ENCODE measurements at places on chromosomes 2 and 18.

- DNase-seq = no peak
These were observed 642.9 kb downstream of the ZEB2 start for GRCh38 chr2:143877056-143877455.

- DNase-seq = no peak
These were observed 26.1 kb upstream of the CYP26B1 start for GRCh38 chr2:72173640-72174321.

GRCh38 chr2:200471928-200472645 is 37.8 kb downstream of the KCTD18 start:
- DNase-seq = peak; percentile 41

GRCh38 chr2:46365913-46366667 is 68.9 kb downstream of the EPAS1 start:
- DNase-seq = no peak

- DNase-seq = no peak
These were observed 34.9 kb downstream of the RNU4ATAC start for GRCh38 chr2:121565389-121566250.

GRCh38 chr18:23743733-23744333 is 54.6 kb downstream of the LAMA3 start:
- no peak for DNase-seq

GRCh38 chr2:4134551-4135550 is 431.5 kb downstream of the DCDC2C start:
- DNase-seq = no peak

DNA sequence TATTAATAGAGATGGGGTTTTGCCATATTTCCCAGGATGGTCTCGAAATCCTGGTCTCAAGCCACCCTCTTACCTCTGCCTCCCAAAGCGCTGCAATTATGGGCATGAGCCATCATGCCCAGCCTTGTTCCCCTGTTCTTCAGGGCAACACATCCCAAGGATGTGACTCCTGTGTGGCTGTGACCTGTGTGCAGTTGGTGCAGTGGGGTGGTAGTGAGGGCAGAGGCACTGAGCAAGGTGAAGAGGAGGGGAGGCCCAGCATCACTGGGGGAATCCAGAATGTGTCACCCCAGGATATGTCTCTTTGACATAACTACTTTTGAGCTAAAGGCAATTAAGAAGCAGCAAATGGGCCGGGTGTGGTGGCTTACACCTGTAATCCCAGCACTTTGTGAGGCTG is 23.4 kb downstream of the CENPA start:
- no peak for DNase-seq

- DNase-seq = no peak
These were observed 57.8 kb downstream of the GALNT1 start for GRCh38 chr18:35639296-35639695.

DNA sequence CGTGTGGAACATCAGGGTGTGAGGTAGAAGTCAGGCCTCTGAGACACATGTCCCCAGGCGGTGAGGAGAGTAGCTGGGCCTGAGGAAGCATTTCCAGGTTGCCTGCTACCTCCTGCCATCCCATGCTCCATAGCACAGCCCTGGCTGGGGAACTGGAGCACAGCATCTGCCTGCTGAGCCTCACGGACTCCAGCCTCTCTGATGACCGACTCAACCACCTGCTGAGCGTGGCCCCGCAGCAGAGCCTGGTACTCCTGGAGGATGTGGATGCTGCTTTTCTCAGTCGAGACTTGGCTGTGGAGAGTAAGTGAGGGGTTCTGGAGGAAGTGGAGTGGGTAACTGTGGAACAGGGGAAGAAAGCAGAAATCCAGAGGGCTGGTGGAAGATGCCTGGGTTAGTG is 2.9 kb downstream of the BCS1L start:
- DNase-seq = no peak

DNA sequence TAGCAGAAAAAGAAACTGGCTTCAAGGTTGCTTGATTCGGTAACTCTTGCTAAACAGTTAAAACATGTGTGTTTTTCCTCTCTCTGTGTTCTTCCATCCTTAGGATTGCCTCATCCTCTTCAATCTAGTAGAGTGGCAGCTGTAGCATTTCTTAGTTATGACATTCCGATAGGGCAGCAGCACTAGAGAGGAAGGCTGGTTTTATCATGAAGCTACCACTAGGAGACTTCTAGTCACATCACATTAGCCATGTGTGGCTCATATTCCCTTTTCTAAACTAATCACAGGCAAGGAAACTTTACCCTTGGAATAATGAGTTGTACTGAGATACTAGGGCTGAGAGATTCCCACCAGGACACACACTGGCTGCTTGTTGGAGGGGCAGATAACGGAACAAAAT is 187.6 kb downstream of the DOK6 start:
- no peak for DNase-seq

- DNase-seq = no peak
These were observed 32.3 kb downstream of the CXCR4 start for GRCh38 chr2:136085453-136086209.

DNA sequence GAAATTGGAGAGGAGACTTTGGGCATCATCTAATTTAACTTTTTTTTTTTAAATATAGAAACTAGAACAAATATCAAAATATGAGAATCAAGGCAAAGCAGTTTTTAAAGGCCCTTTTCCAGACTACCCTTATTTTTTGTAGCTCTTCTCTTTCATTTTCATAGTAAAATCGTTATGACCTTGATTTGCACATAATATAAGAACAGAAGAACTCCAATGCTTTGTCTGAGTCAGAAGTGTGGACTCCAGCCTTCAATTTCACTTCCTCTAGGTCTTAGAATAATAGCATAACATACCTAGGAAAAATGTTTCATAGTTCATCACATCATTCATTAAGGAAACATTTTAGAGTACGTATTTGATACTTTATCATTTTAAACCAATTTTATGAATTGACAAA is 74.4 kb downstream of the ANKRD12 start:
- no peak for DNase-seq

- DNase-seq = no peak
These were observed 138.0 kb upstream of the DNMT3A start for GRCh38 chr2:25479761-25480160.

DNA sequence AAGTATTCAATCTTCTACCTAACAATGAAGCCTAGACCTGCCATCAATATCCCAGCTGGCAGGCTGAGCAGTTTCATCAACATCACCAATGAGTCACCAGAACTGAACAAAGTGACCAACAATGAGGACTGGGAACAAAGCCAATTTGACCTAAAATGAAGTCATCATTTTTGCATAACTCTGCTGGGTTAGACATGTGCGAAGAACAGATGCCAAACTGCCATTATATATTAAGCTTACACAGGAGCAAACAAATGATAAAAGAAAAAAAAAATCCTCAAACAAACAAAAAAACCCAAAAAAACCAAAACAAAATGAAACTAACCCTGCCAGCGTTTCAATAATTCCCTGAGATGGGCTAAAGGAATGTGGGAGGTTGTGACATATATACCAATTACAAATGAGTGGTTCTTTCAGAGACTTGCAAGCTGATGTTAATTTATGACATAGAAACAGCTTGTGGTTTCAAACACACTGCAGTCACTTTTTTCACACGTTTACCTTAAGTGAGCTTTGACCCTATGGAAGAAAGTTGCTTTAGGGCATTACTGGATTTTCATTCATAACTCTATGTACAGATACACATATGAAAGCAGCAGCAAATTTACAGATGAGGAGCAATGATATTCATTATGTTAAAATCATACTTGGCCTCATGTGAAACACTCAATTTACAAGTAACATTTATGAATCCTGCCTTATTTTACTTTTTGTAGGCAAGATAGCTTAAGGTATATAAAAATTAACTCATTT is 56.9 kb upstream of the CCDC141 start:
- no peak for DNase-seq

DNA sequence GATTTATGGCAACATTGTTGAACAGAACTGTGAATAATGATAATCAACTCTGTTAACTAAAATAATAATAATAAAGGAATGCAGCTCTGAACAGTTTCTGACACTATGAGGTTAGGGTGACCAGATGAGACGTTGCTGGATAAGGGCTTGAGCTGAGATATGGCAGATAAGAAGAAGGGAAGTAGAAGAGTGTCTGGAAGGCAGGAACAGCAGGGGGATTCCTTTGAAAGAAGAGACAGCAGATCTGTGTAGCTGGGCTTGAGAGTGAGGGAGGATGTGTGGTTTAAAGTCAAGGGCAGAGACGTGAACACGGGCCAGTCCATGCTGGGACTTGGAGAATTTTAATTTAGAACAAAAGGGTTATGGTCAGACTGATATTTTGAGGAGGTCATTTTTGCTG is 273.1 kb upstream of the SLC14A2 start:
- no peak for DNase-seq

- DNase-seq = peak; percentile 17
These were observed 2.2 kb downstream of the TBR1 start for GRCh38 chr2:161418275-161418714.

DNA sequence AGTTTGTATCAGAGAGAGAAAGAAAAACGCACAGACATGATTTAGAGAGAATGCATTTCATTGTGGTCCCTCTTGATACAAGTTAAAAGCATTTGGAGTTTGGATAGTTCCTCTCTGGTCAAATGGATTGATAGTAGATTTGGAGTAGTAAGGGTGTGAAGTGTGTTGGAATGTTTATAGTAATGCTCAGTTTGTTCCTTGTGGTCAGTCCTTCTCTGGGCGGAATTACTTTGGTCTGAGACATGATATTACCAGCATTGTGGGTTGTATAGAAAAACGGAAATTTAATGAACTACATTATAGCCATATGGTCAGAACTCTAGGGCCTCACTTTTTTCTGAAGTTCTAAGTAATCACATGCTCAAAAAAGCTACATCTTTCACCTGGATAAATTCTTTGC is 178.9 kb downstream of the AGAP1 start:
- no peak for DNase-seq

- no peak for DNase-seq
These were observed 28.5 kb downstream of the GALNT14 start for GRCh38 chr2:31109633-31110192.

- no peak for DNase-seq
These were observed 33.7 kb upstream of the RNF152 start for GRCh38 chr18:61926532-61926931.

DNA sequence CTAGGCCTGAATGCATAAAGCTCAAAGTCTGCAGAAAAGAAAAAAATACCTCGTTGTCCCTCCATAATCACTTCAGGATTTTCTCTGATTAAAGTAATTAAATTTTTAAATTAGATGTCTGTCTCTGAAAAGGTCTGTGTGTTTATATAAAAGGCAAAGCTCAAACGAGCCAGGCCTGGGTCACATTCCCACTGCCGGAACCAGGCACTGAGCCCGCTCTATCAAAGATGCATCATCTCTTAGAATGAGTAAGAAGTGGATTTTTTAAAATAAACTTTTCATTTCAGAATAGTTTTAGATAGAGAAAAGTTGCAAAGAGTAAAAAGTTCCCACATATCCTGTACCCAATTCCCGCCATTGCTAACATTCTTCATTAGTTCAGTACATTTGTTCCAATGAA is 202.1 kb upstream of the KYNU start:
- DNase-seq = no peak

DNA sequence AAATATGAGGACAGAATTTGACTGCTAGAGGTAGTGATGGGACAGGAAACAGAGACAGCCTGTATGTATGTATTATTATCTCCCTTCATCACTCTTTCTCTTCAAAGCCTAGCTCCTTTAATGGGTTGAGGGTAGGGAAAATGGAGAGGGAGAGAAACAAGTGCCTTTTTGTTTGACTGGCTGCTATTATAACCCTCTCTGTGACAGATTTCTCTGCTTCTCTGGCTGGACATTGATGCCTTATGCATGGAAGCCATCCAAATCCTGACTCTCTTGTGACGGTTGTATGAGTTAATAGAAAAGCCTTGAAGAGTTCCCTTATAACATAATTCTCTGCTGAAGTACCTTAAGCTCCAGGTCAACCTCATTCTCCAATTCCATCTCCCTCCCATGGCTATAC is 118.5 kb upstream of the COL5A2 start:
- DNase-seq = no peak

GRCh38 chr18:28588884-28589549 is 412.1 kb upstream of the CDH2 start:
- no peak for DNase-seq

- no peak for DNase-seq
These were observed 33.9 kb downstream of the ZAP70 start for GRCh38 chr2:97747285-97747684.

DNA sequence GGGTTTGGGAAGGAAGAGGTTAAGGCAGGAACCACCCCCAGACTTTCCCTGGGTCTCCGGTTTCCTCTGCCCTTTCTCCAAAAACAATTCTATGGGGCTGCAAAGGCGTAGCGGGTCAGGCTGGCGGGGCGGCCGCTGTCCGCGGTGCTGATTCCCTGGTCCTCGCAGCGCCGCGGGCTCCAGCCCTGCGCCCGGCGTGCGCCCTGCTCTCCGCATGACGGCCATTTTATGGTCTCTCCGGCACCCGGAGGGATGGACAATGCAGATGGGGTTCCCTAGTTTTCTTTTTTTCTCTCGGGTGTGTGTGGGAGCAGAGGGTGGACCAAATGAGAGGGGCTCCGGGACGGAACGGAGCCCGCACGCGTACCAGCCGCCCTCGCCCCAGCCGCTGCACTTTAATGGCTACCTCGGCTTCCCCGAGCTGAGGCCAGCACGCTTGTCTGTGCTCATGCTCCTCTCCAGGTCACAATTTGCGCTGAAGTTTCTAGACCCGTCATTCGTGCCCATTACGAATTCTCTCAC is 1.6 kb downstream of the ST8SIA3 start:
- DNase-seq = peak; percentile 81

DNA sequence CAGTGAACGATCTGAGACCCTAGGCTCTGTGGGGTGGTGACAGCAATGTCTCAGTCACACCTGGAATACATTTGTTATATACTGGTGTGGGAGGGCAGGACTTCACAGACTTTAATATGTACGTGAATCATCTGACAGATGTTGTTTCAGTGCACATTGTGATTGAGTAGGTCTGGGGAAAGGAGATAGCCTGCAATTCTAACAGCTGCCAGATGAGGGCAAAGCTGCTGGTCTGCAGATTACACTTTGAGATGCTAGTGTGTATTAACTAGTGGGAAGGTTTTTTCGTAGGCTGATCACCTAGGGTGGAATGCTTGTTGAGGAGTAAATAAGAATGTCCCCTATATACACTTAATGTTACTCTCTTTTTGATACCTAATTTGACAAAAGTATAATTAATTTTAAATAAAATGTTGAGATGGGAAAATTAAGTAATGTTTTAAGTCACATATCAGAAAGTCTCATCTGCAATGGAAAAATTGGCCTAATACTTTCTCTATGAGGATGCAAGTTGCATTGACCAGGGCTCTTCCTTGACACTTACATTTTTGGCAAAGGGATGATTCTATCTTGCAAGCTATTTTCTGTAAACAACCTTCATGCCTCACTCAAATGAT is 496.9 kb upstream of the HNMT start:
- peak; percentile 21 for DNase-seq

DNA sequence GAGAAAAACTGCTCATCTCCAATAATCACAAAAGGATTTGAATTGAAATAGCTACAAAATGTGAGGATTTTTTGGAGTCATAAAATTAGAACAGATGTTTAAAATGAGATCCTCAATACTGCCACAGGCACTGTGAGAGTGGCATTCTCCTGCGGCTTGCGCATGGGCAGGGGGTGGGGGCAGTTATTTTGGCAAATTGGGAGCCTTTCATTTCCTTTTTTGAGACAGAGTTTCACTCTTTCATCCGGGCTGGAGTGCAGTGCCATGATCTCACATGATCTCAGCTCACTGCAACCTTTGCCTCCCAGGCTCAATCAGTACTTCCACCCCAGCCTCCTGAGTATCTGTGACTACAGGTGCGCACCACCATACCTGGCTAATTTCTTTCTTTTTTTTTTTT is 42.4 kb downstream of the POMC start:
- no peak for DNase-seq

Data from GM20000 (cell line).